ENCODE measurements at places on chromosomes 1 and 21.

- no peak for DNase-seq
Measured at GRCh38 chr1:96634883-96635282, 86.7 kb upstream of the PTBP2 start.

DNA sequence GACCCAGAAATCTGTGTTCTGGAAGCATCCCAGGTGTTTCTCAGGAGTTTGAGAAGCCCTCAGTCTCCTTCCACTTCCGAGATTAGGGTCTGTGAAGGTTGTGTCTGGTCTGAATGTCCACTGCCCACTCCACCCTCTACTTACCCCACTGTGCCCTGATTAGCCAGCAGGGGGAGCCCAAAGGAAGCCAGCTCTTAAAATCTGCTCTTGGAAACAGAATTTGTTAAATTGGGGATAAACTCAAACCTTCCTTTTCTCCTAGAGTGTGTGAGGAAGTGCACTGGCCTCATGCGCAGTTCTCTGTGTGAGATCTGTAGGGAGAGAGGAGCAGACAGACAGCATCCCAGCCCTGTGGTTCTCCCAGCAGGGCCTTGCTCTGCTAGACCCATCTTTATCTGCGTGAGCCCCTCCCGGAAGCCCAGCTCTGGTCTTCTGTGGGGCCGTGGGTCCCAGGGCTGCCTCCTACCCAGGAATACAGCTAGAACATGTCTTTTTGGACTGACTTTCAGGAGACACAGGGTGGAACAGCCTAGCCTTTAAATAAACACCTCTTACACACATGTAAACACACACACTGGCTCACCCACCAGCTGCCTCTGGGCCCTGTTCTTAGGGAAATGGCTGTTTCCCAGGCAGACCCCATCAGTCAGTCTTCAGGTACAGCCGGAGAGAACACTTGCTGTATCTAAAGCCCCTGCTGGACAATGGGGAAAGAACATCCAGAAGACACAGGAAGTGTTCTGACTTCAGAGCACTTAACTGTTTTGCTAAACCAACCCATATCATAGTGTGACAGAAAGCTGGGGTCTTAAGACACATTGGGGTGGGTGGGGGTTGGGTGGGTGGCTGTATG, 52.2 kb downstream of the SMYD2 start:
- peak; percentile 41 for DNase-seq

- no peak for DNase-seq
Measured at GRCh38 chr1:54413295-54413694, 7.1 kb upstream of the SSBP3 start.

- no peak for DNase-seq
Measured at GRCh38 chr21:21463456-21463855, 465.2 kb downstream of the NCAM2 start.

- DNase-seq: peak; percentile 53
Measured at GRCh38 chr1:10399444-10399941, 629 bp downstream of the PGD start.

- no peak for DNase-seq
Measured at GRCh38 chr1:12245116-12245515, 15.3 kb downstream of the VPS13D start.

DNA sequence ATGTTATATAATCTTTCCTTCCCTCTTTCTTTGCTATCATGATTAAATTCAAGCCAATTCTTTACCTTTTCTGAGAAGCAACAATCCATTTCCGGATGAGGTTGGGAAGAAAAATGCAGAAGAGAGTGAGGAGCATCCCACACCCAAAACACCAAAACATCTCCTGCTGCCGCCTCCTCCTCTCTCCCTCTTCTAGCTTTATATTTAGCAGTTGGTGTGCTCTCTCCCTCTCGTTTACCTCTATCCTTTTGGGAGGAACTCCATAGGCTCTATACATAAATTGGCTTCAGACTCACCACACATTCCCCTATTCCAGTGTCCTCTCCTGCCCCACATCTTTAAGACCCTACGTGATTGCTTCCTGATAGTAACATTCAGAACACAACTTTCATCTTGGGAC, 332.2 kb upstream of the PLXNA2 start:
- no peak for DNase-seq

- DNase-seq: no peak
Measured at GRCh38 chr1:37561133-37562132, 4.7 kb downstream of the DNALI1 start.

DNA sequence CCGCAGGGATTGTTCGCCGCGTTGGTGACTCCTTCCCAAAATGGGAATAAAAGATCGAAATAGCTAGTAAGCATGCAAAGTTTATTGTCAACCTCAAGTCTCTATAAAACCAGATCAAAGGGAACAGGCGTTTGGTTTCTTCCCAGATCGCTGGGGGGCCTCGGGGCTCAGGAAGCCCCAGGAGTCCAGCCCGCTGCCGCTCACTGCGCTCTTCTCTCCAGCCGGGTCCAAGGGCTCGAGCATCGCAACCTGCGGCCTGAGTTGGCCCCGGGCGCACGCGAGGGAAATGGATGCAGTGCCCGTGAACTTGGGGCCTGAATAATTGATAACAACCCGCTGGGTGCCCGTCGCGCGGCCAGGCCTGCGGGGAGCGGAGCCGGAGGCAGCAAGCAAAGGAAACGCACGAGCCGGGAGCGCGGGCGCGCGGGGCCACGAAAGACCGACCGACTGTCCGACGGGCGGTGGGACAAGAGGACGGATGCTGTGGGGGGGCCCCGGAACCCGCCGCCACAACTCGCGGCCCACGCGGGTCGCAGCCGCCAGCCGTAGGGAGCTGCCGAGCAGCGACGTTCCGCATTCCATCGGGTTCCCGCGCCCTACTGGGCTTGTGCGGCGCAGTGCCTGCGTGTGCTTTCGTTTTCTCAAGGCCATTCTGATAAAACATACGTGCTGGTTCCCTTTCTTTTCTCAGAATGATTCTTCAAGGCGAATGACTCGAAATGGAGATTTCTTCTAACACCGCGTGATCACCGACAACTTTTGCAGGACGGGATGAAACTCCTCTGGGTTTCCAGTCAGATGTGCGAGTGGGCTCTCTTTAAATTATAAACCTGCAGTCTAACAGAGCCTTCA, 14.0 kb upstream of the ALX3 start:
- no peak for DNase-seq

GRCh38 chr1:235951661-235952060, 85.0 kb upstream of the LYST start:
- DNase-seq: no peak

DNA sequence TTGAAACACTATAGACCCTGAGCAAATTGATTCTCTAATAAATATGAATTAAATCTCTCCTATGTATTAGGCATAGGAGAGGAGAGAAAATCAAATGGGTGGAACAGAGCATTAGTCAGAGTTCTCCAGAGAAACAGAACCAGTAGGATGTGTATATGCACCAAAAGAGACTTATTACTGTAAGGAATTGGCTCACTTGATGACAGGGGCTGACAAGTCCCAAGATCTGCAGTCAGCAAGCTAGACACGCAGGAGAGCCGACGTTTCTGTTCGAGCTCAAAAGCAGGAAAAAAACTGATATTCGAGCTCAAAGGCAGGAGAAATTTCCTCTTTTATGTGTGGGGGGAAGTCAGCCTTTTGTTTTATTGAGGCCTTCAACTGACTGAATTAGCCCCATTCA, 259.2 kb upstream of the KAZN start:
- DNase-seq: no peak

DNA sequence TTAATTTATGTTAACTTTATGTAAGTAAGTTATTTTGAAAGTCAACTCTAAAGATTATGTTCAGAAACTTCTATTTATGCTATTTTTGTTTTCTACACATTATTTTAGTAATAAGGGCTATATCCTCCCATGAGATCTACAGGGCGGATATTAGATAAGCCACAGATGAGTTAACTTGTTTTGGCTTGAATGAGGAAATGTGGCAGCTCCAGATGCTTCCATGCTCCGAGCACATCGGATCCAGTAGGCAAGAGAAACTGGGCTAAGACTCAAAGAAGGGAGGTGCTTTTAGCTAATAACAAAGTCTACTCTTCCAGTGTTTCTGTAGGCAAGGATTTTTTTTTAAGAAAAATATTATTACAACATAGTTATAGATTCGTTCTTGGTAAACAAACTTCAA, 20.0 kb upstream of the LAMC1 start:
- no peak for DNase-seq

DNA sequence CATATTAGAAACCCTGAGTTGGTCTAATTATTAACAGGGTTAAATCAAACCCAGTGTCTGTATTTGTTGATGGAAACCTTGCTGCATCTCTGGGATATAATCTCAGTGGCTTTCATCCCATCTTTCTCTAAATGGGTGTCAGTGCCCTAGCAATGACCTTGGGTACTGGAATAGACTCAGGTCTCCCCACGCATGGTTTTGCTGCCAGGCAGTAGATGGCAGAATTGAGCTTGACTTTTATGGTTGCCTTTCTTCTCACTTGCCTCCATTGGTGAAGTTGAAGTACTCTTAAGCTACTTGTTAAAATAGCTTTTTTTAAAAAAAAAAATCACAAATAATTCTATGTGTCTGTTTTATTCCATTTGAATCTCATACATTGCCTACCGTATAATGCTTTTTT, 81.8 kb upstream of the HMCN1 start:
- DNase-seq: no peak

- DNase-seq: no peak
Measured at GRCh38 chr1:82686774-82687173, 886.0 kb downstream of the ADGRL2 start.

- DNase-seq: no peak
Measured at GRCh38 chr1:14987829-14988603, 165.5 kb upstream of the TMEM51 start.

DNA sequence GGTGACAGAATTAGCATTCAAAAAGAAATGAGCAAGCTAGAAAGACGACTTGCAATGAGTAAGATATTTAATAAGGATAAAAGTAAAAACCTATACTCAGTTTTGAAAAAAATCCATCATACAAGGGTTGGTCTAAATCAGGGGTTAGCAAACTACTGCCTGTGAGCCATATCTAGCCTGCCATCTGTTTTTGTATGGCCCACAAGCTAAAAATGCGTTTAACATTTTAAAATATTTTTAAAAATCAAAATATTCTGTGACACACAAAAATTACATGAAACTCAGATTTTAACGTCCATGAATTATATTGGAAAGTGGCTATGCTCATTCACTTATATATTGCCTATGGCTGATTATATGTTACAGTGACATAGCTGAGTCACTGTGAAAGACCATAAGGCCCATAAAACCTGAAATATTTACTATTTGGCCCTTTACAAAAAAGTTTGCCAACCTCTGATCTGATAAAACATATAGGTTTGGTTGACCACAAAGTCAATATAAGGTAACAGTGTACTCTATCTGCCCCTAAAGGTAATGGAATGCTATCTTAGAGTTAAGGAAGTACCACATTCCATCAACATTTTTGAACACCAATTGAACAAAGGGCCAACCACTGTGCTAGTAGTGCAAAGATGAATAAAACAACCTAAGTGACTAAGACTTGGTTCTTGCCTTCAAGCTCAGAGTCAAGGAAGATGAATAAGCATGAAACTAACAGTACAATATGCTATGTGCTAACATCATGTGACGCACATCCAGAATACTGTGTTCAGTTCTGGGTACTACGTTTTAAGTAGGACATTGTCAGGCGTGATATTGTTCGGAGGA, 3.2 kb downstream of the IFT25 start:
- no peak for DNase-seq

DNA sequence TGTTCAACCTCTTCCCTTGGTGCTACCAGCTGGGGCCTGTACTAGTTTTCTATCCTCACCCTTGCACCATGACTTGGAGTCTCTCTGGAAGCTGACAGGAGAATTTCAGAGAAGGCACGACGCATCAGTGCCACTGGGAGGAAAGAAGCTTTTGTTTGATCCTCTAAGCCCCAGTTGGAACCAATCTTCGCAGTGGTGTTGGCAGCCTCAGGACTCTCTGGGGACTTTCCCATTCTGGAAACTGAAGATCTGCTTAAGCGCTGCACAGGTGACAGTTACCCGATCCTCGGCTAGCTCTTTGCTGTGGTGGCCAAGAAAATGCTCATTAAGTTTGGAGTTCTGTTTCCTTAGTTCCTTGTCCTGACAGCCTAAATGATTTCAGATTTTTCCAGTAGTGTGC, 222.3 kb downstream of the RHOU start:
- DNase-seq: no peak

GRCh38 chr1:219443763-219444162, 169.1 kb downstream of the ZC3H11B start:
- DNase-seq: no peak

DNA sequence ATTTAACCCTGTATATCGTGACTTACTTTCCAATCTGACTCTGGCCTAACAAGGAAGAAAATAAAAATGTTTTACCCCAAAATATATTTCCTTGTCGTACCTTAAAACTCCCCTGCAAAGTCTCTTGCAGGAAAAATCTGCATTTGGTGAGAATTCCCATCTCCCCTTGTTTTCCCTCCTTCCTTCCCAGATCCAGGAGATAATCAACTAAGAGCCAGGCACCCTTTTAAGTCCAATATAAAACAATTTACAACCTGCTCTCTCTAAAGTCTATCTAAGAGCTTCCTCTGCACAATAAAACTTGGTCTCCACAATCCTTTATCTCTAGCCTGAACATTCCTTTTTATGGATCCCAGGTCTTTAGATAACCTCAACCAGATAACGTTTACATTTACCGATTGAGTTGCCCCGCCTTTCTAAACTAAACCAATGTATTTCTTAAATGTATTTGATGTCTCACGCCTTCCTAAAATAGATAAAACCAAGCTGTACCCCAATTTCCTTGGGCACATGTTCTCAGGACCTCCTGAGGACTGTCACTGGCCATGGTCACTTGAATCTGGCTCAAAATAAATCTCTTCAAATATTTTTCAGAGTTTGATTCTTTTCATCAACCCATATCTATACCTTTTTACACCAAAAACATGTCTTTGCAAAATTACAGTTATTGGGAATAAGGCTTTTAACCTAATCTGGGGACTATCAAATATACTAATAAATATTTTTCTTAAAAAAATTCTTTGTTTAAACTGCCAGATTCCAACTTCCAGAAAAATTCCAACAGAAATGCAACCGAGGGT, 993 bp downstream of the DDX59 start:
- no peak for DNase-seq

- DNase-seq: no peak
Measured at GRCh38 chr1:89615676-89616598, 17.0 kb upstream of the LRRC8C start.

DNA sequence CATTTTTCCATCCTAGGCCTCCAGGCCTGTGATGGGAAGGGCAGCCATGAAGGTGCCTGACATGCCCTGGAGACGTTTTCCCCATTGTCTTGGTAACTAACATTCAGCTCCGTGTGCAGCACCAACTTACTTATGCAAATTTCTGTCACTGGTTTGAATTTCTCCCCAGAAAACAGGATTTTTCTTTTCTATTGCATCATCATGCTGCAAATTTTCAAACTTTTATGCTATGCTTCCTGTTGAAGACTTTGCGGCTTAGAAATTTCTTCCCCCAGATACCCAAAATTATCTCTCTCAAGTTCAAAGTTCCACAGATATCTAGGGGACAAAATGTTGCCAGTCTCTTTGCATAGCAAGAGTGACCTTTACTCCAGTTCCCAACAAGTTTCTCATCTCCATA, 25.2 kb upstream of the SELE start:
- DNase-seq: no peak

GRCh38 chr1:226390681-226391080, 17.2 kb downstream of the PARP1 start:
- DNase-seq: no peak

- no peak for DNase-seq
Measured at GRCh38 chr1:212291505-212292134, 6.4 kb downstream of the PPP2R5A start.

- DNase-seq: no peak
Measured at GRCh38 chr1:153527683-153528040, 8.1 kb downstream of the S100A6 start.
